ENCODE measurements at places on chromosomes 1 and 21.

GRCh38 chr1:20449735-20450311 lies 36.2 kb downstream of the CAMK2N1 start:
- DNase-seq, result peak; percentile 10

DNA sequence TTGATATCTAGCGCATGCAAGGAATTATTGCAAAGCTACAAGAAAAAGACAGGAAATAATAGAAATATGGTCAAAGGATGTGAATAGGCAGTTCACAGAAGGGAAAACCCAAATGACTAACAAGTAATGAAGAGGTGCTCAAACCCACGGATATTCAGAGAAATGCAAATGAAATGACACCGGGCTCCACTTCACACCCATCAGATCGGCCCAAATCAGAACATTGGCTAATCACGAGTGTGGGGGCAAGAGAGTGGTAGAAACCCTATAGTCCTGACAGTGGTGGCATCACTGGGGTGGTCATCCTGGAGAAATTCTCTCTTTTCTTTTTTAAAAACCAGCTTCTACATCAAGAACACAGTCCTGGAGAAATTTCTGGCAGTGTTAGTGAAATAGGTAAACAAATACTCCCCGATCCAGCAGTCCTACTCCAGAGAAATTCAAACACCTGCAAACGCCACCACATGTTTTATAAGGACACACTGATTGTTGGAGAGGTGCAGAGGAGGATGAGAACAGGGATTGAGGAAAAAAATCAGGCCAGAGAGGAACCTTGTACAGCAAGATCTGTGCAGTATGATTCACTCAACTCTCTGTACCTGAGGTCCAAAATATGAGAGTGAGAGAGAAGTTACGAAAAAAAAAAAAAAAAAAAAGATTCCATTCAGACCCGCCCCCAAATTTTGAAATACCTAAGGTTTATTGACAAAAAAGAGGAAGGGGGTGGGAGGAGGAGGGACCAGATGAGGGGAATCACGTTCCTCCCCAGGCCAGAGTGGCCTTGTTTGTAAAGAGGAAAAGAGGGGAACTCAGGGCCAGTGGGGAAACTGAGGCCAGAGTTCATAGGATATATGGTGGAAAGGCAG lies 9.2 kb upstream of the TNFRSF1B start:
- no peak for DNase-seq

DNA sequence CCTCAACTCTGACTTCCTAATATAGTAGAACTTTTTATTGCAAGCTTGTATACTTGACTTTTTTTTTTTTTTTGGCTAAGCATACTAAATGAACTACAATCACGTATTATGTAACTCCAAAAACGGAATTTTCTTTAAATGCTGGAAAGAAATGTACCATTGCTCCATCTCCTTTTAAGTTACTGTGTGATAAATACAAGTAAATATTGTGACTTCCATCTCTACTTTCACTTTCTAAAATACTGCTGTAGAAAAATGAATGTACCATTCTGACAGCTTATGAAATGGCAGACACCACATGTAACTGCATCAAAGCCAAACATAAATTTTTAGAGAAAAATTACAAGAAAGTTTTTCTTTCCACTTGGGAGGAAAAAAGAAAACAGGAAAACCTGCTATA lies 54.7 kb downstream of the ASH1L start:
- DNase-seq, result no peak

DNA sequence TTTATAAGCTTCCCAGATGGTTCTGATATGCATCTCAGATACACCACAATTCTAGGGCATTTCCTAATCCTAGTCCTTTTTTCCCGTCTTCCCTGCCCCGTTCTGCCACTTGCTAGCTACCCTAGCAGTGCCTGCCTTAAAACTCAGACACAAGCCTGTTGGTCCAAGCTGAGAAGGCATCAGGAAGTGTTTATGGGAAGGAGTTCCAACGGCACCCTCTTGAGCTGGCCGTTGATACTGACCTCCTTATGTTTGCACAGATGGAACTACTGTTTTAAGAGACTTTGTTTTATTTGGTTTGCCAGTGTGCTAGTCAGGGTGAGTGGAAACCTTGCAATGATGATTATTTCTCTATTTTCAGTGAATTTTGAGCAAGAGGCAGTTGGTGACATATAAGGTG lies 67.2 kb downstream of the UCK2 start:
- DNase-seq, result no peak

GRCh38 chr1:80533093-80533492 lies 1267.6 kb upstream of the ADGRL2 start:
- no peak for DNase-seq
